Central memory CD8-positive, alpha-beta T cell (primary cell): ENCODE measurements at places on chromosomes 5 and 9.

DNA sequence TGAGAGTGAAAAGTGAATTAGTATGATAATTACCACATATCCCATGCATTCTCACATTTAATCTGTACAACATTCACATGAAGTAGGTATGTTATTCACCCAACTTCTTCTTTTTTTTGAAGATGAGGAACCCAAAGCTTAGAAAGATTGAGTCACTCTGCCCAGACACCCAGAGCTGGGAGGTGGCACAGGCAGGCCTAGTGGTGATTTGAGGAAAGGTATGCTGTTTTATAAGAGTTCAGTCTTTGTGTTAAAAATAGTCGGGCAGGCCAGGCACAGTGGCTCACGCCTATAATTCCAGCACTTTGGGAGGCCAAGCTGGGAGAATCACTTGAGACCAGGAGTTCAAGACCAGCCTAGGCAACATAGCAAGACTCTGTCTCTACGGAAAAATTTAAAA is 285.3 kb downstream of the NR3C1 start:
- DNase-seq = no peak

- no peak for DNase-seq
These were observed 30.9 kb upstream of the RGMB start for GRCh38 chr5:98742396-98743073.

DNA sequence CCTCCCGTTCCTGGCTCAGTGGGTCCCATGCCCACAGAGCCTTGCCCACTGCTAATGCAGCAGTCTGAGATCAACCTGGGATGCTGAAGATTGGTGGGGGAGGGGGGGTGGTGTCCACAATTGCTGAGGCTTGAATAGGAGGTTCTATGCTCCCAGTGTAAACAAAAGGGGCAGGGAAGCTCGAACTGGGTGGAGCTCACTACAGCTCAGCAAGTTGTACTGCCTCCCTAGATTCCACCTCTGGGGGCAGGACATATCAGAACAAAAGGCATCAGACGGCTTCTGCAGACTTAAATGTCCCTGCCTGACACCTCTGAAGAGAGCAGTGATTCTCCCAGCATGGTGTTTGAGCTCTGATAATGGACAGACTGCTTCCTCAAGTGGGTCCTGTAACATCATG is 885.6 kb upstream of the COX7C start:
- DNase-seq = no peak

GRCh38 chr5:76601470-76601869 is 21.7 kb downstream of the F2RL2 start:
- DNase-seq = no peak

DNA sequence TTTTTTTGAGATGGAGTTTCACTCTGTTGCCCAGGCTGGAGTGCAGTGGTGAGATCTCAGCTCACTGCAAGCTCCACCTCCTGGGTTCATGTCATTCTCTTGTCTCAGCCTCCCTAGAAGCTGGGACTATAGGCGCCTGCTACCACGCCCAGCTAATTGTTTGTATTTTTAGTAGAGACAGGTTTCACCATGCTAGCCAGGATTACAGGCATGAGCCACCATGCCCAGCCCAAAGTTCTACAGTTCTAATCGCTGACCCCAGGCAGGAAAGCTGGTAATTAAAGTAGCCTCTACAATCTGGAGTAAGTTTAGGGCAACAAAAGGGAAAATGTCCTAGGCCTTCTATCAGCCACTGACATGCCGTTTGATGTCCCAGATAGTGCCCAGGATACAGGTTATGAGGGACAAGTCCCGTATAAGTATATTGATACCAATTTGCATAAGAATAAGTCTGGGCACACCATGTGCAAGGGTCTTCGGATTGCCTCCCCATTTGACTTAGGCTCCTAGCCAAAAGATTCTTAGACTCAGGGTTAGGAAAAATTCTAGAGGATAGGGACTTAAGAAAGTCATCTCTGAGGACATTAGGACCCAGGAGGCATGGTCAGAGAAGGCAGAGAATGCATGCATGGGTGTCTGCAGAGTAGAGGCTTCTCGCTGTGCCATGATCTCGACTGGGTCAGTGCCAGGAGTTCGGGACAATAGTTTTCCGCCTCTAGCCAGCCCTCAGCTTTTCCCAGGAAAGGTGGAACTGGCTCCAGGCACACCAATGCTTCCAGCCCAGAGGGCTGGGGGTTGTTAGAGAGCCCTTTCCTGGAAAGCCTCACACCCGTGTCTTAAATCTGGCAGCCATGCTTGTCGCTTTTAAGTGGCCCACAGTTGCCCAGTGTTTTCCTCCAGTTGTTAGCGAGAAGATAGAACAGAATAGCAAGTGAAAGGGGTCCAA is 1111.1 kb downstream of the TAF11L14 start:
- DNase-seq = peak; percentile 16

- no peak for DNase-seq
These were observed 229.7 kb upstream of the PIK3R1 start for GRCh38 chr5:67985686-67986387.

- no peak for DNase-seq
These were observed 16.7 kb downstream of the PDLIM4 start for GRCh38 chr5:132274050-132274792.

- no peak for DNase-seq
These were observed 8.7 kb downstream of the GAPT start for GRCh38 chr5:58499941-58500340.

- DNase-seq = no peak
These were observed 23.4 kb downstream of the C9orf50 start for GRCh38 chr9:129597355-129598088.

DNA sequence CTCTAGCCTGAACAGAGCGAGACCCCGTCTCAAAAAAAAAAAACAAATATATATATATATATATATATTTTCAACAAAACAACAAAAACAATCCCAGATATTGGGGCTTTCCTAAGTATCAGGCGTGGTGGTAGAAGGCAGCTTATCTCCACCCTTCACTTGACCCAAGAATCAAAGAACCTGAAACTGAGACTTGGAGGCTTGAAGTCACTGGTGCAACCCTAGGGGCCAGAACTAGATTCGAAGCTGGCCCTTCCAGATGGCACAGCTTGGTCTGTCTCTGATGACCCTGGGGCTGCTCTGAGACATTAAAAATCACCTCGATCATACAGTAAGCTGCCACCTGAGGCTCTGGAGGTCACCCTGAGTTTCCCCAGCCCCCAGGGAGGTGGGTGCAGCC is 1.3 kb upstream of the KCNMB1 start:
- no peak for DNase-seq

DNA sequence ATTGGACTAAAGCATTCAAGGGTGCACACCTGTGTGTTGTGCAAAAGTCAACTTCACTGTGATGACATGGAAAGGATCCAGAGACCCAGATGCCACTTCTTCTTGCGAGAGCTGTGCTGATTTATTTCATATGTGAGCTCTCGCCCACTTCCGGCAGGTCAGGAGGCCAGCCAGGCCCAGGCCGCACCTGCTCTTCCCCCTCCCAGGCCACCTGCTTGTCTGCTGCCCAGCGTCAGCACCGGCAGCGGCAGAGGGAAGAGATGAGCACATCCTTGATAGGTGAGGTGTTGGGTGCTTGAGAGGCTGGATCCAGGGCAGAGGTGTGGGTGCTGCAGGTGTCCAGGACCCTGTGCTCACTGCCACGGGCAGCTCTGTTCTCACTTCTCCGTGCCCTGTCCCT is 242.9 kb downstream of the FANCC start:
- no peak for DNase-seq

GRCh38 chr5:56233230-56233629 is at the start of gene ANKRD55:
ANKRD55 (minus strand) TSS chr5:56233330; CDS start chr5:56232913, 417 bp downstream.
- DNase-seq = no peak

GRCh38 chr5:139964266-139964993 is 78.7 kb downstream of the NRG2 start:
- no peak for DNase-seq

GRCh38 chr5:74594137-74595040 is 46.1 kb downstream of the ENC1 start:
- no peak for DNase-seq

DNA sequence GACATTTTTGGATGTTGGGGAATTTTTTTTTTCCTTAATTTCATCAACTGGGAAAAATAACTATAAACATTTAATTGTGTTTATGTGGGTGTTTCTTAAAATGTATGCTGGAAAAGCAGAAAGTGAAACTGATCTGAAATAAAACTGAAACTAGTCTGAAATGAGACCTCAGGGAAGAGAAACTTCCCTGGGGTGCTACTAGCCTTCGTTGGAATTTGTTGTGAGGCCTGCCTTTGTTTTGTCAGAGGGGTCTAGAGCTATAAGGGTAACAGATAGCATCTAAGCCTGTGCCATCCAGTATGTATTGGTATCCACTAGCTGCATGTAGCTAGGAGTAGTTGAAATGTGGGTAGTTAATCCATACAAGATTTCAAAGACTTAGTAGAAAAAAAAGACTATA is 10.4 kb downstream of the ZNF618 start:
- no peak for DNase-seq

DNA sequence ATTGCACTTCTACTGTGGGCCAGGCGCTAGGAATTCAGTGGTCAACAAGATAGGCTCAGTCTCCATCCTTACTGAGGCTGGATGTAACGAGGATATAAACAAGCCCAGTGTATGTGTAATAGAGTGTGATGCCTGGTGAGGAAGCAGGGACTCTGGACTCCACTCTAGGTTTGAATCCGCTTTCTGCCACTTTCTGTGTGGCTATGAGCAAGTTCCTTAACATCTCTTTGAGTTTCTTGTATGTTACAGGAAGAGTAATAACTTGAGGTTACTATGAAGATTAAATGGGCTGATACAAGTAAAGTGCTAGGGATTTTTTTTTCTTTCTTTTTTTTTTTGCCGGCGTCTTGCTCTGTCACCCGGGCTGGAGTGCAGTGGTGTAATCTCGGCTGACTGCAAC is 12.4 kb downstream of the DOCK2 start:
- DNase-seq = no peak

DNA sequence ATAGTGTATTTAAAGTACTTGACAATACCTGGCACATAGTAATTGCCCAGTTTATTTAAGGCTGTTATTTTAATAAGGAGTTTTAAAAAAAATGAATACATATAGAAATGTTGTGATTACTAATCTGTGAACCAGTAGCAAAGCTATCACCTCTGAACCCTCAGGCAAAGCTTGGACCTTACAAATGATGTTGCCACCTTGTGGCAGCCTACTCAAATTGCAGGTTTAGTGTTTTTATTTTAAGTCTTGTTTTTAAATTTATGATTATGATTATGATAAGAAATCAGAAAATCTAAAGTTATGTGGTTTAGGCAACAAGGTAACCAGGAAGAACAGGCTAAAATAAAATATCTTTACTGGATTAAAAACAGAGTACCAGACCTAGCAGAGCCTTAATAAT is 35.8 kb downstream of the PPARGC1B start:
- DNase-seq = no peak
